Caco-2 (cell line): ENCODE measurements at places on chromosomes 5 and 9. TPM values are rescaled to one million over a fixed set of nuclear protein-coding genes. Genes with fewer than 3 reads are reported as not detected.

DNA sequence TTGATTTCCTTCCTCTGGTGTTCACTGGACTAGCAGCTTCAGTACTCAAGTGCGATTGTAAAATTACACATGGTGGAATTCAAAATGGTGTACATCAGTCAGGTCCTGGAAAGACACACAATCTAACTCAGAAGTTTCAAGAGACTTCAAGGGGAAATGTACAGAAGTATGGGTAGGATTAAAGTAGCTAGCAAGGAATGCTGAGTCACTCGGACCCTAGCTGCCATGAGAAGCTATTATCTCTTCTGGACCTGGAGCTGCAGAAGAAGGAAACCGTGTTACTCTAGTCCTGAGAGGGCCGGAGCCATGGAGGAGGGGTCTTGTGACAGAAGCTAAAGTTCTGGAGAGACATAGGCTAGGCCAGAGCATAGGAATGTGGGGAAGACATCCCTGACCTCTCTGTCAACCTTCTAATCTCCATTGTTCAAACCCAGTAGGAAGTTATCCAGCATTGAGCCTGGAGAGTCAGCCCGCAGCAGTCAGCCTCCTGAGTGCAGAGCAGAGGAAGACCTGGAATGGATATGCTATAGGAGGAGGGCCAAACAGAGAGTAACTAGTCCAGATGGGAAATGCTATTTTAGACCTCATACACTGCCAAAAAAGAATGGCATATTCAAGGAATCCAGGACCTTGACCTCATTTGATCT is 84.3 kb downstream of the GHR start:
- no peaks in the 10 kb centered on the region for H3K36me3 ChIP-seq
- no peaks in the 10 kb centered on the region for H3K4me1 ChIP-seq
- DNase-seq = no peak
- H3K4me3 ChIP-seq = no peak overlapping the region
- H3K27me3 ChIP-seq = no peaks in the 10 kb centered on the region

GRCh38 chr5:68554571-68555279 is 339.2 kb downstream of the PIK3R1 start:
- H3K36me3 ChIP-seq = no peaks in the 10 kb centered on the region
- no peak overlapping the region for H3K27ac ChIP-seq
- no peak overlapping the region for H3K4me3 ChIP-seq

DNA sequence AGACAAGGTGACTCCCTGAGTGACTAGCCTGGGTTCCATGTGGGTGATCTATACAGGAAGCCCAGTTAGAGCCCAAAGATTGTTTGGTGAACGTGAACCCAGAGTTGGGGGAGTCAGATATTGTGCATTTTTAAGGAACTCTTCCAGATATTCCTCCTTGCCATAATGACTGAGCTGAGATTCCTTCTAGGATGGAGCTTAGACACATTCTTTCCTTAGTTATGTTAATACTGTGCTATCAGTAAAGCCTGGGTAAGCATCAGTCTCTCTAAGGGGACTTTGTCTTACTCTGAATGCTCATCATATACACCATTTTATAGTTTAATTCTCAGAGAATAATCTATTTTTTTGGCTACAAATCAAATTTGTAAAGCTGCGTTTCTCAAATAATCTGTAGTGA is 68.1 kb downstream of the FOXB2 start:
- H3K36me3 ChIP-seq = no peaks in the 10 kb centered on the region
- H3K4me1 ChIP-seq = no peaks in the 10 kb centered on the region
- no peaks in the 10 kb centered on the region for H3K27me3 ChIP-seq
- DNase-seq = no peak

GRCh38 chr5:62581836-62582597 is 3.4 kb downstream of the LRRC70 start:
- no peak for DNase-seq
- no peak overlapping the region for H3K27ac ChIP-seq
- no peak overlapping the region for H3K4me3 ChIP-seq
- H3K36me3 ChIP-seq = no peaks in the 10 kb centered on the region
- no peaks in the 10 kb centered on the region for H3K27me3 ChIP-seq

DNA sequence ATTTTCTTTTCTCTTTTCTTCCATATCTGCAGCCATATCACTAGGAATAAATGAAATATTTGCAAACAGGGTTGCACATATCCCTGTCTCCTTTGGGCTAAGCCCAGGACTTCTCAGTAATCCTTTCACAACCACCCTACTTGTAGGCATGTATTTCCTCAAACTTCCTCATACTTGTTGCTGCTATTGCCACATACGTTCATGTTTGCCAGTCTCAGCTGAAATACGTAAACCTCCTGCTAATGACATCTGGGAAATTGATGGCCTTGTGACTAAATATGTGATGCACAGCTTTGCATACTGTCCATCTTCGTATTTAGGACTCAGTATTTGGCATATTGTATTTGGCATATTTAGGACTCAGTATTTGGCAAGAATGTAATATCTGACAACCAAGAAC is 224.6 kb downstream of the PLK2 start:
- no peak overlapping the region for H3K27ac ChIP-seq
- H3K27me3 ChIP-seq = no peaks in the 10 kb centered on the region
- no peaks in the 10 kb centered on the region for H3K36me3 ChIP-seq
- H3K4me1 ChIP-seq = 0 out of 2 replicates have a peak, but pooled peaks cover 7% of the 10 kb centered on the region

DNA sequence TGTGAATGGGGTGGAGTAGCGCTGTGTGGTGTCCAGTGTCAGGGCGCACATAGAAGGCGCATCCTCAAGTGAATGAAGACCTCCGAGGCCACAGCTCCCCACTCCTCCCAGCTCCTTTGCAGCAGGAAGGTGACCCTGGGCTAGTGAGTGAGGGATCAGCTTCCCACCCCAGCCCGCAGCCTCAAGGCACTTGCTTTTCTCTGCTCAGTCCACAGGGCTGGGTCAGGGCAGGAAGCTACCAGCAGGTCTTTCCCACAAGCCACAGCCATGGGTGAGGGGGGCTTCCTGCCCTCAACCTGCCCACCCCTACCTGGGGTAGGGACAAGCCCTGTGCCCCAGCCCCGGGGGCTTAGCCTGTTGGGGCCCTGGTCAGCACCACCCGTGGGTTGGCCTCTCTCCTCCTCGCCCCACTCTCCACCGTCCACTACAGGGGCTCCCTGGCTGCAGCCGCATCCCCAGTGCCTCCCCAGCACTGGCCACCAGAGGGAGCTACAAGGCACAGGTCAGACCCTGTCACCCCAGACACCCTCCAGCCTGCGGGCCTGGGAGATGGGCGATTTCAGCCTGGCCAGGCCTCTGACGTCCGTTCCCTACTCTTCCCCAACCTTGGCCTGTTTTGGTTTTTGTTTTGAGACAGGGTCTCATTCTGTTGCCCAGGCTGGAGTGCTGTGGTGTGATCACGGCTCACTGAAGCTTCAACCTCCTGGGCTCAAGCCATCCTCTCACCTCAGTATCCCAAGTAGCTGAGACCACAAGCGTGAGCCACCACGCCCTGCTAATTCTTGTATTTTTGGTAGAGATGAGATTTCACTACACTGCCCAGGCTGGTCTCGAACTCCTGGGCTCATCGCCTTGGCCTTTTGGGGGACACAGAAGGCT is 1.3 kb upstream of the ABCA2 start:
- H3K36me3 ChIP-seq = no peaks in the 10 kb centered on the region
- peaks cover 14% of the 10 kb centered on the region for H3K4me1 ChIP-seq
- H3K27me3 ChIP-seq = no peaks in the 10 kb centered on the region
- peak overlapping the region; percentile 75 for H3K4me3 ChIP-seq

COL23A1 gene
- 0.09 and 0.18 TPM in 2 replicates for total RNA-seq

ITGA2 gene
- 13.6 and 19.3 TPM in 2 replicates for total RNA-seq

LHX3 gene
- total RNA-seq = 1.1 and 1.2 TPM in 2 replicates

KLHL9 gene
- total RNA-seq = 13.0 and 13.5 TPM in 2 replicates

DPYSL3 gene
- total RNA-seq = 106 and 109 TPM in 2 replicates
